ENCODE measurements at places on chromosomes 6 and 20. TPM values are rescaled to one million over a fixed set of nuclear protein-coding genes. Genes with fewer than 3 reads are reported as not detected.

DNA sequence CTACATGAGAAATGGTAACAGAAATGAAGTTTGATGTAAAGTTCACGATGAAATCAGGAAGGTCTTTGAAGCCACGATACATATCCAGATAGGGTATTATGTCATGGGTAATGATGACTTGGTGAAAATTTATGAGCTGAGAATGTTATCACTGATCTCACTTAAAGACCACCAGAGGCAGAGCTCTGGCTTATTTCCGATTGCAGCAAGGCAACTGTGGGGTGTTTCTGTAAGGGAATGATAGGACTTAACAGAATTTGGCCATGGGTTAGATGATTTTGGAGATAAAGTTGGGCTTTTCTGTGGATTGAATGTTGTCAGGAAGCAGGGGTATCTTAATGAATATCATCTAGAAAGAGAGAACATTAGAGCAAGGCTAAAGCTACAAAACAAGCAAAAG is 508.4 kb downstream of the HDGFL1 start:
- no peak for DNase-seq

DNA sequence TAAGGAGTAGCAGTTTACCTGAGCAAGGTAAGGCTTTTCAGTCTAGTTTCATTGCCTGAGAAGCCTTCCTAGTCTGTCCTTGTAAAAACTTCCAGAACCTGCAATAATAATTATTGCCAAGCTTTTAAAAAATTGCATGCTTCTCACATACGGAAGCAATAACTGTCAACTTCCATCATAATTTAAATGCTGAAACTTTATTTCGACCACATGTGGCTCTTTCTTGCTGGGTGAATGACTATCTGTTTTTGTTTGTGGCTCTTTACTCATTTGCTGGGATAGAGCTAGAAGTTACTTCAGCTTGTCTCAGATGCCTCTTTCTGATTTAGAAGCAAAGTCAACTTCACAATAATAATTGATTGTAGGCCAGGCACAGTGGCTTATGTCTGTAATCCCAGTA is 95.9 kb upstream of the COL21A1 start:
- DNase-seq: no peak

DNA sequence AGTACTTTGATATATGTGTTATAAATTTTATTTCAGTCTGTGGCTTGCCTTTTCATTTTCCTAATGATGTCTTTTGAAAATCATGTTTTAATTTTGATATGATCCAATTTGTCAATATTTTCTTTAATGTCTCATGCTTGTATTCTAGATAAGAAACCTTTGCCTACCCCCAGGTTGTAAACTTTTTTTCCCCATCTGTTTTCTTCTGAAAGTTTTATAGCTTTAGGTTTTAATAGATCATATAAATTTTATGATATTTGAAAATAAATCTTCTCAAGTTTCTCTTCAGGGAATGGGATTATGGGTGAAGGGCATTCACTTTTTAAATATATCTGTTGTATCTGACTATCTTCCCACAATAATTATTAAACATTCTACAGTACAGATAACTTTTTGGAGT is 66.7 kb downstream of the SESN1 start:
- DNase-seq: no peak

DNA sequence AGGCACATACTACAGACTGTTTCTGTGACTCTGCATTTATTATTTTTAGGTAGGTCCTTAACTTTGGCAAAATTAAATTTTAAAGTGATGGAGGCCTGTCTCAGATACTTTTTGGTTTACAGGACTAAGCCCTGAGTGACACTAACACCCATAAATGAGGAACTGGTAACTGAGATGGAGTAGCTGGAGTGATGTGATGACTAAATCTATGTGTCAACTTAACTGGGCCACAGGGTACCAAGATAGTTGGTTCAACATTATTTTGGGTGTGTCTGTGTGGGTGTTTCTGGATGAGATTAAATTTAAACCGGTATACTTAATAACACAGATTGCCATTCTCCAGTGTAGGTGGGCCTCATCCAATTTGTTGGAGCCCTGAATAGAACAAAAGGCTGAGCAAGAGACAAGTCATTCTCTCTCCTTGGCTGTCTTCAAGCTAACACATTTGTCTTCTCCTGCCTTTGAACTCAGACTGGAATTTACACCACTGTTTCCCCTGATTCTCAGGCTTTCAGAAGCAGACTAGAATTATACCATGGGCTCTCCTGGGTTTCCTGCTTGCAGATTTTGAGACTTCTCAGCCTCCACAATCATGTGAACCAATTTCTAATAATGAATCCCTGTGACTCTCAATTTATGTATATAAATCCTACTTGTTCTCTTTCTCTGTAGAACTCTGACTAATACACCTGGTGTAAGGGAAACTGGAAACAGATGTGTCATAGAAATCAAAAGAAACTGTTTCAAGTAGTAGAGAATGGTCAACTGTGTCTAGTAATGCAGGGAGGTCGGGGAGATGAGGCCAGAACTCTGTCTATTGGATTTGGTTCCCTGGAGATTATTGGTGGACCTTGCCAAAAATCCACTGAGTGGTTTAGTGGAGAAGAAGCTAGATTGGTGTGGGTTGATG is 579.2 kb downstream of the EPM2A start:
- DNase-seq: no peak

GRCh38 chr6:8628063-8628462 is 192.7 kb upstream of the SLC35B3 start:
- DNase-seq: no peak

- DNase-seq: no peak
Observed at GRCh38 chr6:91075244-91075976, 488.5 kb upstream of the MAP3K7 start.

DNA sequence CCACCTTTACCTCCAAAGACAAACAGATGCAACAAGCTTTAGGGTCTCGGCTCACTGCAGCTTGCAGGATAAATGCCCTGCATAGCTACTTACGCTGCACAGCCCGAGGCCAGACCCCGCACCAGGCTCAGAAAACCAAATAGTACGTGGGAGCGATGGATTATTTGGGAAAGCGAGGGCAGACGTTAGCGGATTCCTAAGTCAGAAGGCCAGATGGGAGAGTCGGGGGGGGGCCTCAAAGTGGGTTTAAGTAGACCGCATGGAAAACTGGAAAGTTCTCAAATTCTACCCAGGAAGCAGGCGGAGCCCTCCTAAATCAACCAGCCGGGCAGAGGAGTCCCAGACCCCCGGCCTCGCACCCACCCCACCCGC is 382 bp downstream of the SFT2D1 start:
- no peak for DNase-seq

- DNase-seq: no peak
Observed at GRCh38 chr20:33864324-33864963, 53.3 kb downstream of the CHMP4B start.

DNA sequence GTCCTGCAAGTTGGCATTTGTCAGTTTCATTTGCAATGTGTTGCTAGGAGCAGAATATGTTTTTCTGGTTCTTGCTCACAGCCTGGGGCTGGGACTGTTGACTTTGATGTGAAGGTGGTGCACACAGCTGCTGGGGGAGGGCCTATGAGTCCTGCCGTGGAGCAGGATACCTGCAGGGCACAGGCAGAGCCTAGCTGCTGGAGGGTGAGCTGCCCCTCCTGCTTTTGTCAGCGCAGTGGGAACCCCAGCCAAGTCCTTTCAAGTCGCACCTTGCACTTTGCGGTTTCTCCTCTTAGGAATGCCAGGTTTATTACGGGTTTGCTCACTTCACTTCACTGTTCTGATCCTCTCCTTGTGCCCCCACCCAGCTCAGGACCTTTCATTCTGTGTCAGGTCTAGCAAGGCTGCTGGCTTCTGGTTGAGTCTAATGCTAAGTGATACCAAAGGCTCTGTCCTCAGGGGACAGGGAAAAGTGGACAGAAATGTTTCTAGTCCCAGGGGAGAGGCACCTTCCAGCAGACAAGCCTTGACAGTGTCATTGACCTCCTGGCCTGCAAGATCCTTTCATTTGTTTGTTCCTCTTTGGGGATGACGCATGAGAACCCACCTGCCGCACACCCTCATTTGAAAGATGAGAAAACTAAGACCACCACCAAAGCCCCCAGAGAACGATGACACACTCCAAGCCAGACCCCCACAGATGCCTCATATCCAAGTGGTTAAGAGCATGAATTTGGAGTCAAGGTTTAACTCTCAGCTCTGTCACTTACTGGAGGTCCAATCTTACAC is 2.7 kb upstream of the SPO11 start:
- no peak for DNase-seq

DNA sequence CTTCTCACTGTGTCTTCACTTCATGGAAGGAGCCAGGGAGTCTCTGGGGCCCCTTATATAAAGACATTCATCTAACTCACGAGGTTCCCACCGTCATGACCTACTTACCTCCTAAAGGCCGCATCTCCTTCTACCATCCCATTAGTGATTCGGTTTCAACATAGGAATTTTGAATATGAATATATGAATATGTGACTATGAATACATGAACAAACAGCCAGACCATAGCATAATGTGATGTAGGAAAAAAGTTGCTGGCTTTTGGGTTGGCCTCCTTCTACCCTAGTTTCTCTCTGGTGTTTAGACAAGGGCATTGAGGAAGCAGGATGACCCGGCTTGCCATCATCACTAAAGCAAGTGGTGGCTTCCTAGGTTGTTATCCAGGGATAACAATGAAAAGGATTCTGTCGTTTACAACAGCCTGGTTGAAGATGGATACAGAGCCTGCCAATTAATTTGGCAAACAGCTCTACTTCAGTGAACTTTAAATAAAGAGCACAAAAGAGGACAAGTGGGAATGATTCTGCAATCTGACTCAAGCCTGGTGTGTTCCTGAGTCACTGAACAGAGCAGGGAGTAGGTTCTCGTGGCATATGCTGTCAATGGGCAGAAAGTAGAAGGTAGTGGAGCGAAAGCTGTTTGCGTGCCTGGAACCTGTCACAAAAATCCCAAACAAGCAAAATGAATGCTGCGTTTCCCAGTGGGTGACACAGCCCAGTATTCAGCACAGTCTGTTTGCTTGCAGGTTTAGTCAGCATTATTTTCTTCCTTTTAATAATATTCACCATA is 44.0 kb upstream of the DOK5 start:
- no peak for DNase-seq

GRCh38 chr6:166957087-166957804 is 896 bp upstream of the RNASET2 start:
- DNase-seq: peak; percentile 32

GRCh38 chr20:48758206-48758820 is 69.5 kb downstream of the PREX1 start:
- no peak for DNase-seq

Gene RIMS1
- 4.2 TPM for total RNA-seq

Gene F13A1
- 1.7 TPM for total RNA-seq

Gene RIPPLY2
- not detected for total RNA-seq
